ENCODE measurements at places on chromosomes 7 and 10. TPM values are rescaled to one million over a fixed set of nuclear protein-coding genes. Genes with fewer than 3 reads are reported as not detected.

The ERV3-1 gene
- polyA plus RNA-seq: 1.4 TPM

The TRPV5 gene
- not detected for polyA plus RNA-seq

GRCh38 chr7:45574669-45575500 is 717 bp downstream of the ADCY1 start:
- peak; percentile 21 for DNase-seq

The C7orf33 gene
- polyA plus RNA-seq: not detected

GRCh38 chr7:43204081-43204480 is 91.6 kb downstream of the HECW1 start:
- DNase-seq: no peak

DNA sequence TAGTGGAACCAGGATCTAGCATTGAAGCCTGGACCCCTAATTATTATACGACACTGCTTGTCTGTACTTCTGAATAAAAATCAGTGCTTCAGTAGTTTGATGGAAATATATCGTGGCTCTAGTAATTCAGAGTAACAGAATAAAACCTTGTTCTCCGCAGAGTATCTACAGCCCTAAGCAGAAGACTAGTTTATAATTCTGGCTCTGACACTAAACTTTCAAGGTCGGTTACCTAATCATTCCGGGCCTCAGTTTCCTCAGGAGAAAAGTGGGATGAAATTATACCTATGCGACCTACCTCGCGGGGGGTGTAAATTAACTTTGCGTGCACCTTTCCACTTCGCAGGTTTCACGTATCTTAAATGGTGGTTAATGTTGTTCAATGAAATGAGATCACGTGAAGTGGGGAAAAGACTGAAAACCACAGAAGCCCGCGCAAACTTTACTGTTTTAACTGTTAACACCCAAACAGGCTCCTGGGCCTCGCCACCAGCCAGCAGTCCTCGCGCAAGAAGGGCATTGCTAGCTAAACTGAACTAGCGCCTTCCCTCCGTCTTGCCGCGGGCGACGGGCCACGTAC is 615 bp downstream of the THAP5 start:
- DNase-seq: no peak

- DNase-seq: no peak
These were observed 79.2 kb downstream of the RBM20 start for GRCh38 chr10:110723224-110723891.

GRCh38 chr7:31408140-31408729 is 67.7 kb upstream of the NEUROD6 start:
- DNase-seq: peak; percentile 83

DNA sequence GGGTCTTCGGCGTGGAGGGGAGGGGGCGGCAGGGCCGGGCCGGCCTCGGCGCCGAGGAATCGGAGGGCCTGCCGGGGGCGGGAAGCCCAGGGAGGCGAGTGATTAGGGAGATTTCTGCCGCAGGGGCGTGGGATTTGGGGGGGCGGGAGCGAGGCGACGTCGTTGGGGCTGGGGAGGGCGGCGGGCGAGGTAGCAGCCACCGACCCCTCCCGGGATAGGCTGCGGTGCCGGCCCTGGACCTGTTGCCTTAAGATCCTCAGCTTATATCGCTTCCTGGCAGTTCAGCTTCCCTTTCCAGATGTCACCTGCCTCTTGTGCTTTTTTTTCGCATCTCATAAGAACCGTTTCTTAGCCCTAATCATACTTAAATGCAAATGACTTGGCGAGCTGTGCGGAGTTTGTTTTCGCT is 655 bp downstream of the LMTK2 start:
- DNase-seq: peak; percentile 5

- DNase-seq: peak; percentile 8
These were observed 71.5 kb upstream of the FAM13C start for GRCh38 chr10:59433720-59434428.

GRCh38 chr10:75469006-75469616 is 37.7 kb downstream of the LRMDA start:
- DNase-seq: peak; percentile 94

DNA sequence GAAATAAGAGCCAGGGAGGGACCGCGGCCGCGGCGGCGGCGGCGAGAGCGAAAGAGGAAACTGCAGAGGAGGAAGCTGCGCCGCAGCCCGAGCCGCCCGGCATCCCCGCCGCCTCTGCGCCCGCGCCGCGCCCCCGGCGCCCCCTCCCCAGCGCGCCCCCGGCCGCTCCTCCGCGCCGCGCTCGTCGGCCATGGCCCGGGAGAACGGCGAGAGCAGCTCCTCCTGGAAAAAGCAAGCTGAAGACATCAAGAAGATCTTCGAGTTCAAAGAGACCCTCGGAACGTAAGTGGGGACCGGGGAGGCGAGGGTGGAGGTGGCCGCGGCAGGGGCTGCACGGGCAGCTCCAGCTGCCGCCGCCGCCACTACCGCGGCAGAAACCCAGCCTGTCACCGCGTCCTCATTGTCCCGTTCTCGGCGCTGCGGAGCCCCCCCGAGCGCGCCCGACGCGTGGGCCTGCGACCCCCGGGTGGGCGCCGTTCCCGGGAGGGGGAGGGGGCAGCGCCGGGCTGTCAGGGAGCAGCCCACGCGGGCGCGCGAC is 351 bp downstream of the CAMK1D start:
- no peak for DNase-seq

Data from mammary epithelial cell (primary cell).